A549 treated with RU486 at 1 μM for 4 hours (cell line): ENCODE measurements at places on chromosomes 1 and 21. TPM values are rescaled to one million over a fixed set of nuclear protein-coding genes. Genes with fewer than 3 reads are reported as not detected.

The CORT gene
- total RNA-seq, result 0.18 to 0.49 TPM (median 0.36 TPM) in 4 of 5 replicates, not detected in the other

The CHAF1B gene
- total RNA-seq, result 11.5 to 13.5 TPM (median 12.2 TPM) in 5 replicates

The L1TD1 gene
- total RNA-seq, result not detected in 5 replicates

The FCRL5 gene
- total RNA-seq, result not detected in 5 replicates

The CD247 gene
- 0.15 to 0.34 TPM (median 0.24 TPM) in 5 replicates for total RNA-seq

The SLC6A17 gene
- 4.3 to 5.9 TPM (median 5.1 TPM) in 5 replicates for total RNA-seq
